ENCODE measurements at places on chromosomes 1 and 21.

GRCh38 chr1:161378014-161378413 is 10.3 kb upstream of the CFAP126 start:
- H3K4me3 ChIP-seq = no peak overlapping the region
- peaks cover 5% of the 10 kb centered on the region for H3K4me1 ChIP-seq
- no peak for DNase-seq

DNA sequence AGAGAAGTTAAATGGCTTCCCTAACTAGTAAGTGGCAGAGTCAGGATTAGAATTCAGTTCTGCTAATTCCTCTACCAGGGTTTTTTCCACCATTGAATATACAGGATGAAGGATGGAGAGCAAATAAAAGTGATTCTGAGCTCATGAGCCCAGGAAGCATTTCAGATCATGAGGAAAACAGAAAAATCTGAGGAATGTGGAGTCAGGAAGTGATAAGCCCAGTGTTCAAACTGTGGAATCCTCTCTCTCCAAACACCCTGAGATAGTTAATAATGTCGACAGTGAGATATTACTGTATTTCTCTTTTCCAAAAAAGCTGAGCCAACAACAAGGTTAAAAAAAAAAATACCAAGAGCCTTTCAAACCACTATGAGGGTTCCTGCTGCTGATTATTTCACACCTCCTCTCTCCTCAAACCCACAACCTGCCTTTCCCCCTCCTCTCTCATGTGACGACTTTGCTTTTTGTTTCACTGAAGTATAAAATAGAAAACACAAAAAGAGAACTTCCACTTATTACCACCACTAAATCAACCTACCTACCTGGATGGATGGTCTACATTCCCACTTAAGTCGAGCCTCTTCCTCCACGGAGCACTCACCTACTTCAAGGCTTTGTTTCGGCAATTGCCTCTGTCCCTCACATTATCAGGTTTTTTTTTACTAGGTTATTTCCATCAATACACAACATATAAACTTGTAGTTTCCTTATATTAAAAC is 8.9 kb downstream of the SLAMF1 start:
- no peaks in the 10 kb centered on the region for H3K27me3 ChIP-seq
- H3K4me3 ChIP-seq = peak overlapping the region; percentile 66
- H3K4me1 ChIP-seq = peaks cover 93% of the 10 kb centered on the region
- peak overlapping the region; percentile 97 for H3K27ac ChIP-seq

DNA sequence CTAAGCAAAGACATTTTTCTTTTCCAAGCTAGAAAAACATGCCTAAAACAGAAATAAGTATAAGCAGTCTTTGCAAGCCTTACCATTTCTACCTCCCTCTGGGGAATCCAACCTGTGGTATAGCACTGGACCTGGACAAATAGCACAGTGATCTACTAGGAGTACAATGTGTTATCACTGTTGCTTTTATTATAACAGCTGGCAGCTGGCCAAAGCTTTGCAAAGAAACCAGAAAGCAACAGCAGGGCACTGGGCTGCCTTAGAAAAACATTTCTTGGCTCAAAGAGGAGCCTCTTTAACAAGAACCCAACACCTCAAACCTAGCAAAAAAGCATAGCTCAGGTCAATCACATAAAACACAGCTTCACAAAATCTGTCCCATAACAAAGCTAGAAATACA is 294.5 kb upstream of the GREM2 start:
- H3K27me3 ChIP-seq = no peaks in the 10 kb centered on the region
- H3K4me3 ChIP-seq = no peak overlapping the region
- H3K4me1 ChIP-seq = no peaks in the 10 kb centered on the region
- no peak for DNase-seq

- DNase-seq = no peak
- no peak overlapping the region for H3K27ac ChIP-seq
- H3K27me3 ChIP-seq = peaks cover 3% of the 10 kb centered on the region
- no peak overlapping the region for H3K4me3 ChIP-seq
- H3K4me1 ChIP-seq = peaks cover 18% of the 10 kb centered on the region
Measured at GRCh38 chr1:212621043-212621948, 12.7 kb downstream of the ATF3 start.

GRCh38 chr1:228862542-228863505 is 127.5 kb downstream of the RHOU start:
- no peak overlapping the region for H3K27ac ChIP-seq
- H3K4me1 ChIP-seq = peaks cover 37% of the 10 kb centered on the region
- no peak overlapping the region for H3K4me3 ChIP-seq
- no peaks in the 10 kb centered on the region for H3K36me3 ChIP-seq

DNA sequence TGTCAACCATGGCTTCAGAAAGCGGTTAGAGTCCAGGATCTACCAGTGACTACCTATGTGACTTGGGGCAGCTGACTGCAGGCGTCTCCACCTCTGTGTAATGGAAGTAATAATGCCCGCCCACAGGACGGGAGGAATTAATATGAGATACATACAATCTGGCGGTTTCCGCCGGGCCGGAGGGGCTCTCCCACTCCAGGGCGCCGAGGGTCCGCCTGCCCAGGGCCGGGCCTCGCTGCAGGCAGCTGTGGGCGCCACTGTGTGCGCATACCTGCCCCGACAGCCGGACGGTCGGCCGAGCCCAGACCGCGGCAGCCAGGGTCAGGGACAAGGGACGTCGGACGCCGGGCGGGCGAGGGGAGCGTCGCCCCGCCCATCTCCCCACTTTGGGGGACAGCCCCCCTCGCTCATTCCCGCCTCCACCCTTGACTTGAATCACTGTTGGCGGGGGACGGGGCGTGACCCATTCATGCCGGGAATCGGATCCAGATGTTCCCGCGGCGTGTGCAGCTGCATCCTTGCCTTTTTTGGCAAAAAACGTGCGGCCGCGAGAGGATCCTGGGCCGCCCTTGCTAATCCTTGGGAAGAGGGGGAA is 6.0 kb upstream of the SF3A3 start:
- peak overlapping the region; percentile 83 for H3K4me3 ChIP-seq
- H3K27ac ChIP-seq = no peak overlapping the region
- H3K27me3 ChIP-seq = no peaks in the 10 kb centered on the region

DNA sequence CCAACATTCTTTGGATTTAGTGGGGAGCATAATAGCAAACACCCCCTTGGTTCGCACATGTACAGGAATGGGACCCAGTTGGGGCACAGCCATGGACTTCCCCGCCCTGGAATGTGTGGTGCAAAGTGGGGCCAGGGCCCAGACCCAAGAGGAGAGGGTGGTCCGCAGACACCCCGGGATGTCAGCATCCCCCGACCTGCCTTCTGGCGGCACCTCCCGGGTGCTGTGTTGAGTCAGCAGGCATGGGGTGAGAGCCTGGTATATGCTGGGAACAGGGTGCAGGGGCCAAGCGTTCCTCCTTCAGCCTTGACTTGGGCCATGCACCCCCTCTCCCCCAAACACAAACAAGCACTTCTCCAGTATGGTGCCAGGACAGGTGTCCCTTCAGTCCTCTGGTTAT is 21.8 kb downstream of the UQCRHL start:
- no peak for DNase-seq
- H3K27me3 ChIP-seq = peaks cover 5% of the 10 kb centered on the region
- H3K4me1 ChIP-seq = no peaks in the 10 kb centered on the region
- no peak overlapping the region for H3K4me3 ChIP-seq
- H3K27ac ChIP-seq = no peak overlapping the region

- no peaks in the 10 kb centered on the region for H3K4me1 ChIP-seq
- H3K27ac ChIP-seq = no peak overlapping the region
- H3K27me3 ChIP-seq = no peaks in the 10 kb centered on the region
- DNase-seq = no peak
Measured at GRCh38 chr1:25889470-25889869, 14.0 kb upstream of the PAQR7 start.

- H3K4me1 ChIP-seq = peaks cover 36% of the 10 kb centered on the region
- peak overlapping the region; percentile 80 for H3K4me3 ChIP-seq
- peak overlapping the region; percentile 86 for H3K27ac ChIP-seq
- peak; percentile 85 for DNase-seq
- H3K27me3 ChIP-seq = peaks cover 12% of the 10 kb centered on the region
Measured at GRCh38 chr1:34865981-34866761, 6.6 kb upstream of the SMIM12 start.

GRCh38 chr1:23092447-23092846 is 73.2 kb downstream of the KDM1A start:
- no peak for DNase-seq
- peaks cover 20% of the 10 kb centered on the region for H3K36me3 ChIP-seq
- H3K4me1 ChIP-seq = no peaks in the 10 kb centered on the region
- no peaks in the 10 kb centered on the region for H3K27me3 ChIP-seq
- no peak overlapping the region for H3K27ac ChIP-seq

- no peak overlapping the region for H3K27ac ChIP-seq
- no peaks in the 10 kb centered on the region for H3K4me1 ChIP-seq
- no peak overlapping the region for H3K4me3 ChIP-seq
- no peak for DNase-seq
- no peaks in the 10 kb centered on the region for H3K36me3 ChIP-seq
Measured at GRCh38 chr21:38416791-38417190, 81.5 kb downstream of the ERG start.

GRCh38 chr1:158176399-158176798 is 4.3 kb upstream of the CD1D start:
- H3K27me3 ChIP-seq = peaks cover 51% of the 10 kb centered on the region
- no peak for DNase-seq
- H3K4me1 ChIP-seq = peaks cover 3% of the 10 kb centered on the region
- no peak overlapping the region for H3K4me3 ChIP-seq

DNA sequence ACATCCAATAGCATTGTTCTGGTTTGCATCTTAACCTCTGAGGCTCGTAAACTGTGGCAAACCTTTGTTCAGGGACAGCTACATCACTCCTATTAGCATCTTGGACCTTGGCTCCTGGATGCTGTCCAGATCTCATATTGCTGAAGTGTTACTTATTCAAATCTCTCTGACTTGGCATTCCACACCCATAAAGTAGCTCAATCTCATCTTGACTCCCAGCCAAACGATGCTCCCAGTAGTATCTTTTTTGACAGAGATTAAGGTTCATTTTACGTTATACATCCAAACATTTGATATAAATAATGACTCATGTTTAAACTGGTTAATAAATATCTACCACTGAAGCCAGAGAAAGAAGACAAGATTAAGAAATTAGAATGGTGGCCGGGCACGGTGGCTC is 4.4 kb upstream of the FLVCR1 start:
- no peak overlapping the region for H3K4me3 ChIP-seq
- peaks cover 5% of the 10 kb centered on the region for H3K36me3 ChIP-seq
- H3K27me3 ChIP-seq = peaks cover 2% of the 10 kb centered on the region
- no peak for DNase-seq
- H3K27ac ChIP-seq = no peak overlapping the region

GRCh38 chr1:203199481-203199815 is 12.9 kb upstream of the CHI3L1 start:
- H3K4me3 ChIP-seq = no peak overlapping the region
- H3K36me3 ChIP-seq = no peaks in the 10 kb centered on the region
- DNase-seq = no peak
- no peaks in the 10 kb centered on the region for H3K4me1 ChIP-seq

GRCh38 chr1:209207126-209207700 is 376.3 kb upstream of the CAMK1G start:
- no peaks in the 10 kb centered on the region for H3K36me3 ChIP-seq
- H3K4me1 ChIP-seq = no peaks in the 10 kb centered on the region
- H3K4me3 ChIP-seq = no peak overlapping the region
- no peak overlapping the region for H3K27ac ChIP-seq
- H3K27me3 ChIP-seq = peaks cover 50% of the 10 kb centered on the region

- H3K4me3 ChIP-seq = no peak overlapping the region
- H3K27ac ChIP-seq = no peak overlapping the region
- DNase-seq = no peak
- peaks cover 2% of the 10 kb centered on the region for H3K27me3 ChIP-seq
Measured at GRCh38 chr1:208778417-208778816, 534.2 kb upstream of the PLXNA2 start.

- H3K27ac ChIP-seq = peak overlapping the region; percentile 68
- no peaks in the 10 kb centered on the region for H3K27me3 ChIP-seq
- peaks cover 23% of the 10 kb centered on the region for H3K4me1 ChIP-seq
Measured at GRCh38 chr21:25934771-25935224, 200.0 kb downstream of the GABPA start.

- H3K27me3 ChIP-seq = peaks cover 6% of the 10 kb centered on the region
- DNase-seq = no peak
- no peak overlapping the region for H3K4me3 ChIP-seq
- no peaks in the 10 kb centered on the region for H3K36me3 ChIP-seq
- H3K27ac ChIP-seq = no peak overlapping the region
Measured at GRCh38 chr1:42386051-42386450, 5.5 kb downstream of the RIMKLA start.

DNA sequence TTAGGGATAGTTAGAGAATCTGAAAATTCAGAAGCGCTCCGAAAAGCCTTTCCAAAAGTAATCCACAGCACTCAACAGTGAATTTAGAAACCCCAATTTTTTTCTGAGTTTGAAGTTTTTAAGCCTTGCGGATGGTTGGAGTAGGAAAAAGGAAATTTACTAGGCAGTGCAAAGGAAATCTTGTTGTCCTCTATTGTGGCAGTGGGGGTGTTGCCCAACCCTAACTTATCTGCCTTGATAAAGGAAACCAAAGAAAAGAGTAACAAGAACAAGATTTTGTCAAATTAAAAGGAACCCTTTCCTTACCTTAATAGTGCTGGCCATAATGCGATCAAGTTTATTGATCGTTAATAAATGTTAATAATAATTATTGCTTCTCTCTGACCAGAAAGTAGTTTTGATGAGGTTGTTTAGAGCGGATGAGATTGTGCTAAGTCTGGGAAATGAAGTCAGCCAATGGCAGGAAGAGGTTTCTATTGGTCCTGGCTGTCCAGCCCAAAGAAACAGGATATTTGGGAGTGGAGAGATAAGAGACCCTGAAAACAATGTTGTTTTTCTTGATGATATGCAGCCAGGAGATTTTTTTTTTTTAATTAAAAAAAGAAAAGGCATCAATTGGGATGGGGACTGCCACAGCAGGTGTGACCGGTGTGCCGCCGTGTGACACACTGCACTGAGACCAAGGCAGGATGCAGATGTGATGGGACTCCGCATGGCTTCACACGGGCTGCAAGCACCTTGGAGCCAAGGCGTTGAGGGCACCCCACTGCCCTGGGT is at the start of gene ERG:
Gene ERG, minus strand, starts transcription at position 421 of the 777 bp plus-strand sequence. Its CDS starts 97 bp downstream, at position 324.
- H3K27me3 ChIP-seq = peaks cover 59% of the 10 kb centered on the region
- no peaks in the 10 kb centered on the region for H3K36me3 ChIP-seq
- H3K4me3 ChIP-seq = no peak within 1 kb of the TSS
